ENCODE measurements at places on chromosomes 2 and 18. TPM values are rescaled to one million over a fixed set of nuclear protein-coding genes. Genes with fewer than 3 reads are reported as not detected.

Gene AQP4
- total RNA-seq = 0.12 TPM

Gene CSRNP3
- 13.8 TPM for total RNA-seq

Gene SLC11A1
- 0.25 TPM for total RNA-seq

Gene CHMP3
- 47.4 TPM for total RNA-seq

Gene TRABD2A
- not detected for total RNA-seq

Gene IL1RN
- total RNA-seq = not detected

Gene ATP9B
- total RNA-seq = 56.7 TPM

Gene CAVIN2
- total RNA-seq = 0.74 TPM

Gene EPB41L3
- total RNA-seq = 886 TPM

Gene SULT1C2
- 3.2 TPM for total RNA-seq

Gene VWC2L
- total RNA-seq = 0.11 TPM

GRCh38 chr2:151760139-151760650 is 25.9 kb upstream of the NEB start:
- peak; percentile 22 for DNase-seq
- H3K27me3 ChIP-seq = no peaks in the 10 kb centered on the region
- no peak overlapping the region for H3K27ac ChIP-seq
- H3K4me3 ChIP-seq = no peak overlapping the region

DNA sequence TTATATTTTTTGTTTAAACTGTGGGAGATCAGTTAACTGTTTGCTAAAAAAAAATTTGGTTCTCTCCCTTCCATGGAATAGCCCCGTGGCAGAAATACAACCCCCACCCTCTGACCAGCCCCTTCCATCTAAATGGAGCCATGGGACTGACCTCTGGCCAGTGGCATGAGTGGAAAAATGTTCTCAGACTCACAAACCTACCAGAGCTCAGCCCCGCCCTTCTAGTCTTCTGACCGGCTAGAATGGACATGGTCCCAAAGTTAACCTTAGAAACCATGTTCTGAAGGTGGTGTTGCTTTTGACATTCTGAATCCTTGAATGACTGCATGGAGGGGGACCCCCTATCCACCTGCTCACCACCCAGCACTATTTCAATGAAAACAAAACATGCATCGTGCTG is 1.3 kb upstream of the CHRNA1 start:
- peaks cover 21% of the 10 kb centered on the region for H3K4me1 ChIP-seq
- DNase-seq = no peak
- no peak overlapping the region for H3K4me3 ChIP-seq
- no peaks in the 10 kb centered on the region for H3K27me3 ChIP-seq
- no peak overlapping the region for H3K27ac ChIP-seq

DNA sequence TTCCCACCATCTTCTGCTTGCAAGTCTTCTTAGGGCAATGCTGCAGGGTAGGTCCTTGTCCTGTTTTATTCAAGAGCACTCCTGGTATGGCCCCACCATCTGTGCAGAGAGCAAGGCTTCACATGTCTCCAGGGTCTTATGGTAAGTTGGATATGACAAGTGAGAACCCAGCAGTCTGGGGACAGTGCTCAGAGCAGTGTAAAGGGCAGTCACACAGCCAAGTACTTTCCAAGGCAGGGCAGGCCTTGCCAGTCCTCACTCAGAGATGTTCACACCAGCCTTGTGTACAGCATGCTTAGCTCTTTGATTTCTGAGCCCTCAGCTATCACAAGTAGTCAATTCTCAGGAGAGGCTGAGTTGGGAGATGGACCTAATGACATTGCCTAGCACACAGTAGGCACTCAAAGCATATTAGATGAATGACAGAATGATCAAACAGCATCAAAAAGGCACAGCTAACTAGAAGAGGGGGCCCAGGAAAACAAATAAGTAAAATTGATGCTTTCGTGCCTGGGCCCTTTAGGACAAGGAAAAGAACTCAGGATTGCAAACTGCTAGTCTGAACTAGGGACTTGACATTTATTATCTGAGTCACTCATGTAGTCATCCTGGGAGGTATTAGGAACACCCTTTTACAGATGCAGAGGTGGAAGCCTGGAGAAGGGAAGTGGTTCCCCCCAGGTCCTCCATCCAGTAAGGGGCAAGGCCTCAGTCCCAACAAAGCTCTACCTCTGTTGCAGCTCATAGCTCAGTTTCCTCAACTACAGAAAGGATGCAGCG is 86.7 kb upstream of the CTAGE1 start:
- H3K27ac ChIP-seq = no peak overlapping the region
- no peak overlapping the region for H3K4me3 ChIP-seq

DNA sequence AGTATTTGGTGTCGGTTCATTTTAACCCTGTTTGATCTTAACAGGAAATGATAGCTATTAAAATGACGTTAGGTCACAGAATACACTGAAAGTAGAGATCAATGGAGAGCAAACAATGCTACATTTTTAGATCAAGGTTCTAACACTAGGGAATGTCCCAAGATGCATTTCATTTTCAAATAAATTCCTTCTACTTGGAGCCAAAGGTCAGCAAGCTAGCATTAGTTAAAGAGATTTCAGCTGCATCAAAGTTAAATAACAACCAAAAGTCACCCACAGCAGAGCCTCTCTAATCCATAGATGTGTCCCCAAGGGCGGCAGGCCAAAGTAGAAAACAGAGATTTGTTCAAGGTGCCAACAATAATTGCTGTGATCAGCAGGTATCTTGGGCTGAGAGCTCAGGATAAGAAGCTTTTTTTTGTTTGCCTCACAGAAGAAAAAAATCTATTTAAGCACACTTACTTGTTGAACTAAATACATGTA is 1233.6 kb upstream of the TMEFF2 start:
- no peaks in the 10 kb centered on the region for H3K4me1 ChIP-seq
- no peaks in the 10 kb centered on the region for H3K27me3 ChIP-seq
- H3K36me3 ChIP-seq = no peaks in the 10 kb centered on the region
- H3K4me3 ChIP-seq = no peak overlapping the region
- DNase-seq = no peak
- H3K27ac ChIP-seq = no peak overlapping the region

GRCh38 chr2:122384768-122385333 is 629.4 kb downstream of the TSN start:
- no peak overlapping the region for H3K4me3 ChIP-seq
- no peaks in the 10 kb centered on the region for H3K4me1 ChIP-seq
- no peaks in the 10 kb centered on the region for H3K27me3 ChIP-seq
- H3K27ac ChIP-seq = no peak overlapping the region
- no peaks in the 10 kb centered on the region for H3K36me3 ChIP-seq
- DNase-seq = no peak

DNA sequence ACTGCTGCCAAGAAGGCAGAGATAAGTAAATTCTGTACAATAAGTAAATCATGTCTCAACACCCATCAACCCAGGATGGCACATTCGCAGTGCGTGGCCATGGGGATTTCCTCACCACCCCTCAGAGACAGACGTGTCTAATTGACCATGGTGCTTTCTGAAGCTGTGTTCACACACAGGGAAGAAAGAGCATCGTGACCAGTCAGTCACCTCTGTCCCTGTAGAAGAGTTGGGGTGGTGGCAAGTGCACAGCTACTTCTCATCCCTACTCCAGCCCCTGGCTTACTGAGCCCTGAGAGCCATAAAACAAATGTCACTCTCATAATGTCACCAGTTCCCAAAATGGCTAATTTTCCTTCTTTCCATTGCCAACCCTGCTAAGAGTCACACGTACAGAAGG is 31.3 kb upstream of the MLPH start:
- no peak overlapping the region for H3K4me3 ChIP-seq
- no peak overlapping the region for H3K27ac ChIP-seq
- H3K4me1 ChIP-seq = no peaks in the 10 kb centered on the region

- H3K4me3 ChIP-seq = no peak overlapping the region
- H3K27ac ChIP-seq = no peak overlapping the region
- H3K4me1 ChIP-seq = no peaks in the 10 kb centered on the region
- no peaks in the 10 kb centered on the region for H3K27me3 ChIP-seq
- no peak for DNase-seq
Measured at GRCh38 chr2:160566717-160567116, 73.1 kb upstream of the RBMS1 start.

GRCh38 chr2:149364839-149365238 is 34.5 kb downstream of the LYPD6 start:
- H3K4me3 ChIP-seq = no peak overlapping the region
- H3K36me3 ChIP-seq = no peaks in the 10 kb centered on the region
- H3K4me1 ChIP-seq = peaks cover 34% of the 10 kb centered on the region
- DNase-seq = no peak

DNA sequence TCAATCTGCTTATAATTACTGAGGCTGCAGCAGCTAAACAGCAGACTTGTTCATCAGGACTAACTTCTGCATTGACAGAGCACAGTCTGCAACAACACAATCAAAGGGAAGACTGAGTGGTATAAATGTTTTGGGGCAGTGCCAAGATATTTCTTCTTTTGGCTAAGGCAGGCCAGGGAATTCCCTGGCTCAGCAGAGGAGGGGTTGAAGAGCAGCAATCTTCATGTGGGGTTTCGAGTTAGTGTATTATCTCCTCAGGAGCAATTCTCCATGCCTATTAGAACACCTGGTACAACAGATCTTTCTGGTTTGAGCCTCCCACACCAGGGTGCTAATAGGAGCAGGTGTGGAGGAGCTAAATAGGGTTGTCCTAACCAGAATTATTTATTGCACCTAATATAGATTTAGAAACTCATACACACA is 103.0 kb upstream of the STK17B start:
- H3K4me1 ChIP-seq = no peaks in the 10 kb centered on the region
- H3K27ac ChIP-seq = no peak overlapping the region
- H3K36me3 ChIP-seq = no peaks in the 10 kb centered on the region
- H3K27me3 ChIP-seq = no peaks in the 10 kb centered on the region
- DNase-seq = peak; percentile 44

GRCh38 chr18:36501100-36501499 is 203.6 kb downstream of the FHOD3 start:
- peaks cover 32% of the 10 kb centered on the region for H3K4me1 ChIP-seq
- H3K36me3 ChIP-seq = peaks cover 11% of the 10 kb centered on the region
- no peak overlapping the region for H3K4me3 ChIP-seq
- H3K27me3 ChIP-seq = no peaks in the 10 kb centered on the region

- H3K27me3 ChIP-seq = no peaks in the 10 kb centered on the region
- H3K4me1 ChIP-seq = peaks cover 56% of the 10 kb centered on the region
- no peak for DNase-seq
- peaks cover 19% of the 10 kb centered on the region for H3K36me3 ChIP-seq
Measured at GRCh38 chr18:58867281-58867961, 2.7 kb downstream of the ZNF532 start.

DNA sequence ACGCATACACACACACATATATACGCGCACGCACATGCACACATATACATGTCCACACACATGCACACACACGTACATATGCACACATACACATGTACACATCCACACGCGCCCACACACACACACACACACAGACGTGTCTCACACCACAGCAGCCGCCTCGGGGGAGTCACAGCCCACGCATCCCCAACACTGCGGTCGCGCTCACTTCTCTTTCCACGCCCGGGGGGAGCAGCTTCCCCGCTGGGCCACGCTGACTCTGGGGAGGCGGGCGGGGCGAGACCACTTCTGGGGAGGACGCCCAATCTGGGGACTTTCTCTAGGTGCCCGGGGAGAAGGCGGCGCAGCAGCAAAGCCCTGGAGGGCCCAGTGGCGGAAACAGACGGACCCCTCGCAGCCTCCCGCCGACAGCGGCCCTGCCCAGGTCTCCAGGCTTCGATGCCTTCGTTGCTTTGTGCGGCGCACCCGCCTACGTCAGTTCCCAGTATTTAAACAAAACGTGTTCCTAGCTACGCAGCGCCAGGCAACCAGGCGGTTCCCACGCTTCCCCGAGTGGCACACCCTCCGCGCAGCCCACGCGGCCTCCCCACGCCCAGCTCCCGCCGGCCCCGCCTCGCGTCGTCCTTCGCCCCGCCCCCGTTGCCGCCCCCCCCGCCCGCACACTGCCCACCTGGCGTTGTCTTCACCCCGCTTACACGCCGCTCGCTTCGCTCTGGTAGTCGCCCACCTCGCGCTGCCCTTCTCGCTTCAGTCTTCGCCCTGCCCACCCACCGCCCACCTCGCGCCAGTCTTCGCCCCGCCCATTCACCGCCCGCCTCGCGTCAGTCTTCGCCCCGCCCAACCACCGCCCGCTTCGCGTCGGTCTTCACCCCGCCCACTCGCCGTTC is 810 bp upstream of the RBFA start:
- no peaks in the 10 kb centered on the region for H3K36me3 ChIP-seq
- no peaks in the 10 kb centered on the region for H3K4me1 ChIP-seq
- peak overlapping the region; percentile 48 for H3K4me3 ChIP-seq
- peak; percentile 56 for DNase-seq
- H3K27me3 ChIP-seq = no peaks in the 10 kb centered on the region

GRCh38 chr2:174492963-174493431 is 6.2 kb upstream of the GPR155 start:
- no peak overlapping the region for H3K4me3 ChIP-seq
- no peak for DNase-seq
- no peaks in the 10 kb centered on the region for H3K36me3 ChIP-seq
- no peaks in the 10 kb centered on the region for H3K27me3 ChIP-seq
- no peaks in the 10 kb centered on the region for H3K4me1 ChIP-seq
- H3K27ac ChIP-seq = no peak overlapping the region

GRCh38 chr2:46984040-46984439 is 68.4 kb upstream of the MCFD2 start:
- DNase-seq = no peak
- no peaks in the 10 kb centered on the region for H3K27me3 ChIP-seq
- no peaks in the 10 kb centered on the region for H3K36me3 ChIP-seq
- no peak overlapping the region for H3K27ac ChIP-seq

GRCh38 chr2:226716126-226716525 is 83.5 kb downstream of the IRS1 start:
- peaks cover 7% of the 10 kb centered on the region for H3K4me1 ChIP-seq
- H3K36me3 ChIP-seq = no peaks in the 10 kb centered on the region
- no peaks in the 10 kb centered on the region for H3K27me3 ChIP-seq
- DNase-seq = no peak
- H3K4me3 ChIP-seq = no peak overlapping the region

DNA sequence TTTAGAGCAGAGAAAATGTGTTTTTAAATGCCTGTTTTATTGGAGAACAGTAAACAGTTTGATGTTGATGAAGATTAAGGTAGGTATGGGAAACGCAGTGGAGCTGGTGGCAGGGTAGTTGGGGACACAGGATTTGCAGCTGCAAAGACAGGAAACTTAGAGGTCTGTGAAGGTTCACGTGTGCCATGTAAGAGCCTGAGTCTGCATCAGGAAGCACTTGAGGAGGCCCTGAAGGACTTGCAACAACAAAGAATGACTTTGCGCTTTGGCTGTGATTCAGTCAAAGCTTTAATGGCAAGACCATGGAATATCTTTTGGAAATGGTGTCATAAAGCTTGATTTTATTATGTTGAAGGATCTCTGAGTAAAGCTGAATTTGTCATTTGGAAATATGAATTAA is 347.6 kb upstream of the KCNJ3 start:
- H3K36me3 ChIP-seq = no peaks in the 10 kb centered on the region
- no peak for DNase-seq
- H3K27me3 ChIP-seq = no peaks in the 10 kb centered on the region
- H3K4me3 ChIP-seq = no peak overlapping the region

DNA sequence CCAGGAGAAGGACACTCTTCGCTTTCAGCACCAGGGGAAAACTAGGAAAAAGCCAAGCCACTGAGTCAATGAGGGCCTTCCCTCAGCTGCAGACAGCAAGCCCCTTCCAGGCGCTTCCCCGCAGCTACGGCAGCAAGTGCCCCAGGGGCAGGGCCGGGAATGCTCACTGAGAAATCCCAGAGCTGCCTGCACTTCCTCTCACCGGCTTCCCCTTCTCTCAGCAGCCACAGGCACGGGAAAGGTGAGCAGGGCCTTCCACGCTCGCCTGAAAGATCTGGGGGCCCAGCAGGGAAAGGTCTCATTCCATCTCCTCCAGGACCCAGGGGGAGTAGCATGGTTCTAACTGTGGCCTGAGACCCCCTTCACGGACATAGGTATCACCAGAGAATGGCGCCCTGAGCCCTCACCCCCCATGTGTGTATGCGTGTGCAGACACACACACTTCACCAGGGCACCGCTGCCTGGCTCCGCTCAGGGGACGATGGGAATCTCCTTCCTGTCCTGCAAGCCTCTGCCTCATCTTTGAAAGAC is 29.6 kb upstream of the FOSL2 start:
- peaks cover 20% of the 10 kb centered on the region for H3K4me1 ChIP-seq
- H3K27me3 ChIP-seq = no peaks in the 10 kb centered on the region
- peak; percentile 49 for DNase-seq
